ENCODE measurements at places on chromosomes 13 and 19.

GRCh38 chr19:11949201-11949600 lies 15.6 kb upstream of the ZNF763 start:
- DNase-seq = no peak

DNA sequence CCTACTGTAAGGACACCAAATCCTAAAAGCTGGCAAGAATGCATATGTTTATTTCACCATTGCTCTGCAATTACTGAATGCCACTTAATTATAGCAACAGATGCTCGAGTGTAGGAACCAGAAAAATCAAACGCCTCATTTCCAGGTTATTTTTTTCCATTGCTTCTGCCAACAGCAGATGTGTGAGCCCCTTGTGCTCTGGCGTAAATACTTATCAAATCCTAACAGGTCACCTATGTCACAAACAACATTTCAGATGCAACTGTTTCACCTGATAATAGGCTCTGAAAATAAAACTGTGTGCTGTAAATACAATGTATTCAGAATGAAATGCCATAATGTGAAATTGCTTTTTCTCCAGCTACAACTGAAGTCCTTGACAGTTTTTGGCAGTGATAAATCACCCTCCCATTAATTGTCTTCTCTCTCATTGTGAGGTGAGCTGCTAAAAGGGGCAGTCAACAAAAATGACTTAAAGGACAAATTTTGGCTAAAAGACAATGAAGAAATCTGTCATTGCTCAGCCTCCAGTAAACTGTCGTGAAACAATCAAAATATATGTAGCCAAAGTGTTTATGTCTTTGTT lies 344.0 kb downstream of the DACH1 start:
- DNase-seq = no peak

DNA sequence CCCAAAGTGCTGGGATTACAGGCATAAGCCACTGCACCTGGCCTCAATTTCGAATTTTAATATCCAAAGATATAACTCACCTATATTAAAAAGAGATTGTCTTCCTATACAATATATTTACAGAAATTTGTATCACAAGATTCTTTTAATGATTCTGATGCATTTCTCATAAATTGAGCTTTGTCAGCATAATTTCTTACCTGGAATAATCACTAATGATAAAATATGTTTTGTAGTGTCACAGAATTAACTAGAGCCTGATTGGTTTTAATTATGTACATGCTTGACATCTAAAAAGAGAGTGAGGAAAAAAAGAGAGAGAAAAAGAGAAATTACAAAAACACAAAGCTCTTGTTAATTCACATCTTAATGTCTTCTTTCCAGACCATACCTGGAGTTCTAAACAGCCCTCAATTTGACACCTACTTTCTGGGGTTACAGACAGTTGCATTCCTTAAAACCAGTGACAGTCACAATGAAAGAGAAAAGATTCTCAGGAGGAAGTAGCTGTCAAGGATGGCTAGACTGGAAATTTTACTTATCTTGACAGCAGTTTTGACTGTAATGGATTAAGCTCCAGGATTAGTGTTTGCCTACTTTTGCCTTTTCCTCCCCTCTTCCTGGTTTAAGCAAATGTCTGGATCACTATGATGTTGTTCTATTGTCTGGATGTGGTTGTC lies 214.4 kb downstream of the SPRY2 start:
- no peak for DNase-seq

GRCh38 chr13:93364166-93364565 lies 137.6 kb downstream of the GPC6 start:
- no peak for DNase-seq

DNA sequence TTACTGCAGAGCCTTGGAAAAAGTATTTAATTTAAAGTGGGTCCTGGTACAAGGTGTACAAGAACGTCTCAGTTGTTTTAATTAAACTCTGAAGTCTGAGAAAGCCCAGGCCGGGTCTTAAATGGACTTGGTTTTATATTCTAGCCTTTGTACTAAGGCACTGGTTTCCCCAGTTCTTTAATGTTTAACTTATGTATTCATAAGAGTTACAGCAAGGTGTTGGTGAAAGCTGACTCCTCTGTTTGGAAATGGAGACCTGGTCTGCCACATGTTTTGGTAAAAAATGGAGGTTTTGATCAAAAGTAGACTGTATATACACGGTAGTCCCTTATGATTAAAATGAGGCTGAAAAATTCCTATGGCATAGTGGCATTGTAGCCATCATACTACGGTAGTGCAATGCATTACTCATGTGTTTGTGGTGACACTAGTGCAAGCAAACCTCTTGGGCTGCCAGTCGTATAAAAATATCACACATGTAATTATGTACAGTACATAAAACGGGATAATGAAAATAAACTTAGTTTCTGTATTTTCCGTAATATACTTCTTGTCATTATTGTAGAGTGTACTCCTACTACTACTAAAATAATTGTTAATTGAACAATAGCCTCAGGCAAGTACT lies 883.4 kb upstream of the SPRY2 start:
- no peak for DNase-seq

DNA sequence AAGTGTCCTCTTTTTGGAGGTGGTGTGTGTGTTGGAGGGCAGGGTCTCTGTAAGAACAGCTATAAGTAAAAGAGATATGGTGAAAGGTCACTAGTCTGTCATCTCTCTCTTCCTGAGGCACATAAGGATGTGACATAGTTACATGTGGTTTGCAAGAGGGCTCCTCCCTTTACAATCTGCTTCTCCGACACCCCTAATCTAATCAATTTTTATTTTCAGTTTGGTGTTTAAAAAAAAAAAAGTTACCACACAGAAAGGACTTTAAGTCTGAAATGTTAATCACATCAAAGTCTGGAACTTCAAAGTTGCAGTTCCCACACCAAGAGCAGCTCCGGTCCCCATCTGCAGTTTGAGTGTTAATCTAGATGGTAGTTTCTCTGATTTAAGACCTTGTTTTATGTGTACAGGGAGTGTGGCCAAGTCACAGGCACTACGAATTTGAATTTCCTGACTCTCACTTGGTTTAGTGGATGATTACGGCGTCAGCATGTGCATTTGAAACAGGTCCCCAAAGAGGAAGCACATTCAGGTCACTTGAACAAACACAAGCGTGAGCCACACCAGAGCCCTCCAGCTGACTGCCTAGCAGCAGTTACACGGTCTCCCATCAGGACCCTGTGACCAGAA lies 53.1 kb downstream of the FOXO1 start:
- no peak for DNase-seq

- no peak for DNase-seq
Observed at GRCh38 chr13:48400850-48401291, 12.0 kb downstream of the LPAR6 start.

GRCh38 chr13:32117701-32118100 lies 86.1 kb downstream of the FRY start:
- peak; percentile 38 for DNase-seq

- no peak for DNase-seq
Observed at GRCh38 chr13:30314069-30314468, 6.7 kb upstream of the KATNAL1 start.

- no peak for DNase-seq
Observed at GRCh38 chr19:30557212-30557611, 185.0 kb downstream of the ZNF536 start.

GRCh38 chr13:49044836-49045235 lies 69.1 kb downstream of the FNDC3A start:
- no peak for DNase-seq

GRCh38 chr19:9945319-9945966 lies 9.1 kb upstream of the OLFM2 start:
- no peak for DNase-seq

- no peak for DNase-seq
Observed at GRCh38 chr13:25088562-25089221, 7.2 kb upstream of the PABPC3 start.

DNA sequence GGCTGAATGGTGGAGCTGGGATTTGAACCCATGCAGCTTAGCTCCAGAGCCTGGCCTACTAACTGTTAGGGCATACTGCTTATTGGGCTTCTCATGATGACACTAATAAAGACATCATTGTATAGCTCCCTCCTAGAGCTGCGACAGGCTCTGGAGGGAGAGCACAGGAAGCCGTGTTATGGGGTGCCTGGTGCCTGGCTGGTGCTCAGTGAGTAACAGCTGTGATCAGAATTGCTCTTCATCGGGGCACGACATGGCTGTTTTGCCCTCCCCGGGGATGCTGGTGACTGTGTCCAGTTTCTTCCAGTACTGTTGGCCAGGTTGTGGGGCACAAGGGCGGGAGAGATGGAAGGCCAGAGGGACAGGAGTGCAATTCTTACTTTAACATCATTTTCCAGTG lies 5.1 kb downstream of the LYPD5 start:
- DNase-seq = no peak

DNA sequence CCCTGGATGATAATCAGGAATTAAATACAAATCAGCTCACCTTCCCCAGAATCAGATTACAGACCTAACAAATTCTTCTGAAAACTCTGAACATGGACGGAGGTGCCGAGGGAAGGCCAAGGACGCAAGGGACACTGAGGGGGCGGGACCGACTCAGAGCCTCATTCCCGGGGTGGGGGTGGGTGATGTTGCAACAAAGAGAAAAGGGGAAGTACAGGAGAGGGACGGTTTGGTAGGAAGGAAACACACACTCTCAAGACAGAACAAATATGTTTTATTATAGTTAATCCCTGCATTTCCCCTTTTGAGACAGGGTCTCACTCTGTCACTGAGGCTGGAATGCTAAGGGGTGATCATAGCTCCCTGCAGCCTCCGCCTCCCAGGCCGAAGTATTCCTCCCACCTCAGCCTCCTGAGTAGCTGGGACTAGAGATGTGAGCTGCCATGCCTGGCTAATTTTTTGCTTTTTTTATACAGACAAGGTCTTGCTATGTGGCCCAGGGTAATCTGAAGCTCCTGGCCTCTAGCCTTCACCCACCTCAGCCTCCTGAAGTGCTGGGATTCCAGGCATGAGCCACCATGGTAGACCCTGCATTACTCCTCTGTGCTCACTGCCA lies 786 bp upstream of the LILRA2 start:
- DNase-seq = no peak

- no peak for DNase-seq
Observed at GRCh38 chr19:52739576-52739975, 4.7 kb upstream of the ZNF611 start.

DNA sequence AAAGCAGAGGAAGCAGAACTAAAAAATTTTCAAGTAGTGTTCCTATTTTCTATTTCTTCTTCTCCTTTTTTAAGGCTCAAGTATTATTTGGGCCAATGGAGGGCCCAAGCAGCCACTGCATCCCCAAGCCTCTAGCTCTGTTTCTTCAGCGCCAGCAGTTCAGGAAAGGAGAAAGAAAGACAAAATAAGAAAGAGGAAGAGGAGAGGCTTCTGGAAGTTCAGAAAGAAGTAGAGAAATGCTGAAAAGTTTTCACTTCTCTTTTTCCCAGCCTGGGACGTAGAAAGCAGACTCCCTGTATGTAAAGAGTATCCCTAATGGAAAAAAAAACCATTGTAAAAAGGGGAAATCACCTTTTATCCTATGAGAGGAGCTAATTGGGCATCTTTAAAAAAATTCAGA lies 165.5 kb upstream of the KLF12 start:
- DNase-seq = no peak

- no peak for DNase-seq
Observed at GRCh38 chr13:49679246-49679645, 12.0 kb downstream of the EBPL start.

- DNase-seq = no peak
Observed at GRCh38 chr13:78593652-78594455, 9.5 kb downstream of the POU4F1 start.

DNA sequence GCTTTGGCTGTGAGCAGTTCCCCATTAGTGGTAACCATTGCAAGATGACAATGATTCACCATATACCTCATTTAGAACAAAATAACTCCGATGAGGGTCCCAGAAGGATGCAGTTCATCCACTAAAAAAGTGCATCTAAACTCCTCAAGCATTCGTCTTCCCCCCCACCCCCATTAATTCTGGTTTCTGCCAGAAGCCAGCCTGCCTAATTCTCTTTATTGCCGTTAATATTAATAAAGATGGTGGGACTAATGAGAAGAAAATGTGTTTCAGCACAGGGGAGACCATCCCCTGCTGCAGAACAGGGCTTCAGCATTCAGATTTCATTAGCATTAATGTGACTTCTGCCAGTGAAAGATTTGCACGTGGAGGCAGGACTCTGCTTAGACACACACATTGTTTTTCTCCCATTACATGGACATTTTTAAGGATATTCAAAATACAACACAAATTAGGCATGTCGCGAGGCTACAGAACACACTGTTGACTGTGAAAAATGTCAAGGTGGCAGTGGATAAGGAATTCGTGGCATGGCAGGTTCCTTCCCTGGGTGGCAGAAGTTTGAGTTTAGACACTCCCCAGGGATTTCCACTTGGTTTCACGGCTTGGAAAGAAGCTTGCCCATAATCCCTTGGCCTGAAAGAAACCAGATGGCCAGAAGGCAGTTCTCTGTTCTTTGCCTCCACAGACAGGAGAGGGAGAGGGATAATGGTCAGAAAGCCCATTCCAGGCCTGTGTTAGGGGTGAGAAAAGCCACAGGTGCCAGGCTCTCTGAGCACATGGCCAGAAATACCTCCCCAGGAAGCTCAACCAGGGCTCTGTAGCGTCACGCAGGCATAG lies 236.5 kb downstream of the FOXO1 start:
- no peak for DNase-seq

DNA sequence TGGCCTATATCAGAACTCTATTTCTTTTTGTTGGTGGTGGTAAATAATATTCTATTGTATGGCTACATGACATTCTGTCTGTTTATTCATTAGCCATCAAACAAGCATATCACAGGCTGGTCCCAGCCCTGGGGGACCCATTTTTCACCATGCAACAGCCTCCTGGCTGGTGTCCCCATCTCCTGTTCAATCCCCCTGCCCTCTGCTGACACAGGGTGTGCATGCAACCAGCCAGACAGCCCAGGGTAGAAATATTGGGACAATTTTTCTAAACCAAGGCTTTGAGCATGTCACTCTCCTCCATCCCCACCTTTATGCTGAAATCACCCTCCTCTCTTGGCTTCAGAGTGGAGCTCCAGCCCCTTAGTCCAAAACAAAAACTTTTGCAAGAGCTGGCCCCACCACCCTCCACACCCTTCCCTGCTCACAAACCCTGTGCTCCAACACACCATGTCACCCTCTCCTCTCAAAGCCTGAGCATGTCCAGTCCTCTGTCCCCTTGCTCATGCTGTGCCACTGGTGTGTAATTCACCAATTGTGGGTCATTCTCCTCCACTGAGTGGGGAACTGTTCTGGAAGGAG lies 153.0 kb upstream of the UQCRFS1 start:
- DNase-seq = no peak

- DNase-seq = no peak
Observed at GRCh38 chr19:9498183-9498902, at the start of gene ZNF560. Gene ZNF560, minus strand, starts transcription at chr19:9498616. Its CDS starts 23,303 bp downstream, at chr19:9475313.

All from NCI-H2029 treated with DMSO at 0.1 percent for 48 hours (cell line).